Posterior vena cava (tissue), 2 donors: ENCODE measurements at places on chromosomes 1 and 21. TPM values are rescaled to one million over a fixed set of nuclear protein-coding genes. Genes with fewer than 3 reads are reported as not detected.

- DNase-seq = peak; percentile 96
Measured at GRCh38 chr1:201461645-201462441, 7.1 kb downstream of the PHLDA3 start.

GRCh38 chr1:66809736-66810326, 8.8 kb upstream of the INSL5 start:
- no peak for DNase-seq

DNA sequence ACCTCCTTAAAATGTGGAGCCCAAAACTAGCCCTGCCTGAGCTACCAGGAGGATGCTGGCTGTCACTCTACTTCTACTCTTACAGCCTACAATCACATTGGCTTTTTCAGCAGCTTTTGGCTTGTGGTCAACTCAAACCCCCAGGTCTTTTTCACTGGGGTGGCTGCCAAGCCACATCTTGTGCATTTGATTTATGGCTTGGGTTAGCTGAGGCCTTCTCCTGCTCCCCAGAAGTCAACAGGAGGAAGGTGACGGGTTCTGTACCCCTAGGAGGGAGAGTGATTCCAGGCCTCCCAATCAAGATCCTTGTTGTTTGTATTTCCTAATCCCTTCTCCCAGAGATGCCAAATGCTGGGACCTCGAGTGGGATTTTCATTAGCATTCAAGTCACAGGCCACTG, 124.3 kb downstream of the LACTBL1 start:
- no peak for DNase-seq

GRCh38 chr21:29257701-29258100, 41.0 kb upstream of the BACH1 start:
- DNase-seq = no peak

GRCh38 chr21:40118527-40118926, 251.3 kb downstream of the PCP4 start:
- DNase-seq = no peak

GRCh38 chr1:57337623-57338022, 86.2 kb downstream of the DAB1 start:
- DNase-seq = no peak

DNA sequence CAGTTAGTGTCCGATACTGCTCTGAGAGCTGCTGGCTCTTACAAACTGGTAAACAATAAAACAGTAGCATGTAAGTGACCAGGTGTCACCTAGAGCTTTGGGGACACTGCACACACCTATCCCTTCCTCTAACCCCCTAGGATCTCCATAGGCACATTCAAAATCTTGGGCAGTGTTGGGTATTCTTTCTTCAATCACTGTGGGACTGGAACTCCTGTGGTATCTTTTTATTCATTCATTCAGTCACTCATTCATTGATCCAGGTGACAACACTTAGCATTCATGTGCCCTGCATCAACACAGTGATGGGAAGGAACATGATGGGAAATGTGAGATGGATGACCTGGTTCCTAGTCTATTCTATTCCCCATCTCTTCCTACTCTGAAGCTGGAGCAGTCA, 73.9 kb downstream of the HHAT start:
- DNase-seq = no peak

GRCh38 chr1:184890539-184890973, 83.8 kb downstream of the NIBAN1 start:
- DNase-seq = no peak

GRCh38 chr1:115794976-115795639, 26.6 kb upstream of the CASQ2 start:
- DNase-seq = no peak

CEP350 gene
- 44.5 TPM for total RNA-seq

CRNN gene
- not detected for total RNA-seq

MPZ gene
- total RNA-seq = 1.5 TPM

GBP4 gene
- total RNA-seq = 5.5 TPM

C1orf141 gene
- total RNA-seq = not detected

TEDDM1 gene
- total RNA-seq = not detected
